Activated CD4-positive, alpha-beta memory T cell treated with anti-CD3 and anti-CD28 coated beads, Interleukin-2, amount 10 ng/mL, durations not matched to agents 7 days and 5 days (primary cell): ENCODE measurements at places on chromosomes 5 and 9. TPM values are rescaled to one million over a fixed set of nuclear protein-coding genes. Genes with fewer than 3 reads are reported as not detected.

DNA sequence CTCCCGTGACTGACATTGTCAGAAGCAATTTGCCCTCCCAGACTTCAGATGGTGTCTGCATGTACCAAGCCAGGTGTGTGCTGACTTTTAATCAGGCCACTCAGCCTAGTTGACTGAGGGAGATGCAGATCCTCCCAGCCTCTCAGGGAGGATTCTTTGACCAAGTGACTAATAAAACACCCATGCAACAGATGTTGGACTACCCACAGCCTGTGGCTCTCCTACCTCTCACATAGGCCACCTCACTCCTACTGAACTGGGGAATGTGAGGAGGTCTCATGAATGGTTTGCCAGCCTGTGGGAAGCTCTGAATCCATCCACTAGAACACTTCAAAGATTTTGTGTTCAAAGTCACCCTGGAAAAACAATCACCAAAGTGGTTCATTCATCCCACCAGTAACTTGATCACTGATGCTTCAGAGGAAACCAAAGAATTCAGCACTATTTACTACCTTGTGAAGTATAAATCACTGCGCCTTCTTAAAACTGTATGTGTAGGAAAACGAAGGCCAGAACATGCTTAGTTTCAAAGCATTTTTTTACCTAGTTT is 80.1 kb downstream of the ESM1 start:
- no peak overlapping the region for H3K4me3 ChIP-seq
- peaks cover 46% of the 10 kb centered on the region for H3K27me3 ChIP-seq

GRCh38 chr5:67997892-67998457 is 217.6 kb upstream of the PIK3R1 start:
- H3K4me1 ChIP-seq, result no peaks in the 10 kb centered on the region
- DNase-seq, result no peak
- no peaks in the 10 kb centered on the region for H3K27me3 ChIP-seq

DNA sequence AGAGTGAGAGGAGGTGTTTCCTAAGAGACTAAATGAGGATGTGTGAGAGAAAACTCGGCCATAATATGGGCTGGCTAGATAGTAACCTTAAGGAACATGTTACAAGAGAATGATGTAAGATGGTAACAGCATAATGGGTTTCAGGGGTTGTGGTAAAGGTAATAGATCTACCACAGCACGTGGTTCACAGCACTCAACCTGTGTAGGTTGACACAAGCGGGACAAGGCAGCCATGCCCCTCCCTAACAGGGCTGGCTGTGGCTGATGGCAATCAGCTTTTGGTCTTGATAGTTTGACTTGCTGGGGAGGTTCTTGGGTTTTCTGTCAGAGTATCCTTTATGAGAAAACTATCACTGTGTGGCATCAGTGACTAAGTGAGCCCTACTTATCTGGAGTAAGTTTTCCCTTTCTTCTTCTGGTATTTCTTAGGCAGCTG is 138.6 kb downstream of the TRIO start:
- peaks cover 9% of the 10 kb centered on the region for H3K27me3 ChIP-seq
- H3K36me3 ChIP-seq, result no peaks in the 10 kb centered on the region
- H3K4me3 ChIP-seq, result no peak overlapping the region
- peak; percentile 19 for DNase-seq

DNA sequence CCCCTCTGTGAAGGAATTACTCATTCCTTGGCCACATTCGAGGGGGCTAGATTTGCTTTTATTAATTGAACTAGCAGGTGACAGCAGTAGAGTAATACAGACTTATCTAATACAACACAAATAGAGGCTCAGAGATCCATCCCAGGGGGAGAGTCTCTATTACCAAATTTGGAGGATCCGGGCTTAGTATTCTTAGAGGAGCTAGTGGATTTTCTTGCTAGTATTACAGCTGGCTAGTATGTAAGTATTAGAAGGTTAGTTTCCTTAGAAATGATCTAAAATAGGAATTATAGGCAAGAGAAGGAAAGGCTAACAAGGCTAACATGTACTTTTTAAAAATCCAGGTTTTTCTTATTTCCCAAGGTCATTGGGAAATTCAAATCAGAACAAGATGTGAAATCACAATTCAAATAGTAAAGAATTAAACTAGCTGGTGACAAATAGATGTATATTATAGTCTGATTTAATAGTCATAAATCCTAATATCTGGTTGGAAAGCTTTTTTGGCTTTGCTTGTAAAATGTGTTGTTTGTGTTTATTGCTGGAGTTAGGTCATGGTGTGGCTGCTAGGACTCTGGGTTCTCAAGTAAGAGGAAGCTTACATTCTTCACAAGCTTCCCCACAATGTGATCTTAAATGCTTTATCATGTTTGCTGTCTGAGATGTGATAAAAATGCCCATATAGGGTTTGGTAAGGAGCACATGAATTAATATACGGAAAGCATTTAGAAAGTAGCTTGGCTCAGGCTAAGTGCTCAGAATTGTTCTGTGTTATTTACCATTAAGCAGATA is 160.4 kb upstream of the MPDZ start:
- H3K4me3 ChIP-seq, result no peak overlapping the region
- DNase-seq, result no peak
- H3K36me3 ChIP-seq, result no peaks in the 10 kb centered on the region

GRCh38 chr9:16126042-16126441 is 573.2 kb downstream of the CCDC171 start:
- H3K27me3 ChIP-seq, result no peaks in the 10 kb centered on the region
- H3K4me3 ChIP-seq, result no peak overlapping the region
- no peak overlapping the region for H3K27ac ChIP-seq

The PHF24 gene
- not detected for total RNA-seq
